RKO (cell line): ENCODE measurements at places on chromosomes 6 and 20.
A peak's percentile ranks its signal among the peaks of the same experiment; 100 is the strongest.

- no peak for DNase-seq
Observed at GRCh38 chr6:149224399-149224798, 93.1 kb upstream of the TAB2 start.

DNA sequence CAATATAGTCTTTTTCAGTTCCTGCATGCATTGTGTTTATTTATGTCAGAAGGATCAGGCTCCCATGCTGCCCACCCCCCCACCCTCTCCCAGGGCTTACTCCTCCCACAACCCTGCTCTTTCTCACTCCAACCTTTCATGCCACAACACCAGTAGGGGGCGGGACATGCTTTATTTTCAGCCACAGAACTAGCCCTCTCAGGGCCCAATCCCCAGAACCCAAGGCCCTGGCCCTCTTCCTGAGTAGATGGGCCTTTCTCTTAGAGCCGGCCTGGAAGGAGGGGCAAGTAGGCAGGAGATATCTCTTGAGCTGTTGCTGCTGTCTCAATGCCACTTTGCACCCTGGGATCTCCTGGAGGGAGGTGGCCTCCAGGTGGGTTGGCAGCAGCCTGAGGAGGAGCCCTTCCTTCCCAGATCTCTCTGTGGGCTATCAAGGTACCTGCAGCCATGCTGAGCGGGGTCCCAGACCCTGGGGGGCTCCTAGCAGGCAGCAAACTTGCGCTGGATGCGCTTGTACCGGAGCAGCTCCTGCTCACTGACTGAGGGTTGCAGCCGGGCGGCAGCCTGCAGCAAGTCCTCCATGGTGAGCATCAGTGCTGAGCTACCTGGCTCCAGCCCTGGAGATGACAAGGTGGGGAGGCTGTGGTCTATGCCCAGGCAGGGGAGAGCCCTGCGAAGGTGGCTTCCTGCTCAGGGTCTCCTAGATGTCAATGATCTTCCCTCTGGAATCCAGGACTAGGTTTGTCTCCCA is 3.5 kb downstream of the GNMT start:
- DNase-seq = no peak

DNA sequence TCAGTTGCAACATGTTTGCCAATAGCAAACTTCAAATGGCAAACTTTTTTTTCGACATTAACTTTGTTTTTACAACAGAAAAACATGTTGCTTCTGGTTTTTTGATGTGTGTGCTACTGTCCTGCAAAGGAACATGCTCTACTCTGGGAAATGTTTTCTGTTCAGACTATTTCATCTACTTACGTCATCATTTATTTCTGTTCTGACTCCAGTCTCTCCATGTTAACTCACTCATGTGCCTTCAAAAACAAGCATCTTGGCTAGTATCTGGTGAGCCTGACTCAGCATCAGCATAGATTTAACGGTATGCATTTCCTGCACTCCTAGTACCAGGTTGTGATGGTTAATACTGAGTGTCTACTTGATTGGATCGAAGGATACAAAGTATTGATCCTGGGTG is 36.1 kb upstream of the MAP7 start:
- DNase-seq = peak; percentile 30

GRCh38 chr20:50709636-50709973 is 18.3 kb upstream of the RIPOR3 start:
- DNase-seq = no peak

GRCh38 chr20:43916881-43917371 is 2.3 kb downstream of the TOX2 start:
- no peak for DNase-seq

GRCh38 chr6:168171673-168172353 is 92.8 kb upstream of the FRMD1 start:
- no peak for DNase-seq

- no peak for DNase-seq
Observed at GRCh38 chr20:8457978-8458377, 325.9 kb downstream of the PLCB1 start.

DNA sequence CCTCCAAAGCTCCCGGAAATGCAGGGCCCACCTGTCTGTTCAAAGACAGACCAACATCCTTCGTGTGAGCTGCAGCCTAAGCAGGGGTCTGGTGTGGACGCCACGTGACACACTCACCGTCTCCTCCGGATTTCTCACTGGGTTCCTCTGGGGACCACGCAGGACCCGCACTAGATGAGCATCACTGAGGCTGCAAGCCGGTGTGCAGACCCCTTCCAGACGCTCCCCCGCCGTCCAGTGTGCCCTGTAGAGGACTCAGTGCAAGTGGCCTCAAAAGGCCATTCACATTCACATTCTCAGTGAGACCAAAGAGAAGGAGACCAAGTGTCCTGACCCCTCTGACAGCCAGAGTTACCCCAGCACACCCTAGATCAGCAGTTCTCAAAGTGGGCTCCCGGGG is 91.2 kb upstream of the QKI start:
- no peak for DNase-seq

DNA sequence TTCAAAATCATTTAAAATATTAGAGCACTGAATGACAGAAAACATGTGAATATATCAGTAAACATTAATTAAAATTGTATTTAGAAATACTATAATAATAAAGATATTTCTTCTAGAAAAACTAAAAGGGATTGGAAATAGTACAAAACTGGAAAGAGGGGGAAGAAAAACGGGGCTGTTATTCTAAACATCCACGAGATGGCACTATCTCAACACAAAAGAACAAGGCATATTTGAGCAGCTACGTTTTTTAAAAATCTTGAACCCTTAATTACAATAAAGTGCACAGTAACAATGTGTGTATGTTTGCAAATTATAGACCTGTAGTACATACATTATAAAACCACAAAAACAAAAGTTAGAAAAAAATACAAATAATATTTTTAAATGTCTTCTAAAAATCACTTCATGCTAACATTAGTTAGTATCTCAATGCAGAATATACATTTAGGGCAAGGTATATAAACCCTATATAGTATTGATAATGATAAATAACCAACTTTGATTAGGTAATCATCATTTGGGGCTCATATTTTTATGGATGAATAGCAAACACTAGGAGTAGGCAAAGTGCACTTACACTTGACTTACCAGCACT is 42.5 kb upstream of the PNISR start:
- DNase-seq = peak; percentile 60

DNA sequence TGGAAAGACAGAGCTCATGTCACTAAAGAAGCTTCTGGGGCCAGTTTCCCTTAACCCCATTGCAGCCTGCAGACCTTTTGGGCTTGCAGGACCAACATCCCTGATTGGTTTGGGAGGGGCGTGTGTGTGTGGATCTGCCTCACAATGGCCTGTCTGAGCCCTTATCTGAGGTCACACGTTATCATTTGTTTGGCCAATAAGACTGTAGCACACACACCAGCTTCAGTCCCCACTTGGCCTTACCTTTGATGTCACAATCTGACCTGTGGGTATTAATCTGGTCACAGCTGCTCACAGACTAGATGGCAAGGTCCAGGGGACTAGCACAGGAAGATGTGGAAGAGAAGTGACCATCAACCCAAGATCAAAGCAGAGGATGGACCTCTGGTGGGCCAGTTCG is at the start of gene SCP2D1:
Gene SCP2D1, plus strand, starts transcription at position 301 of the 400 bp plus-strand sequence. Its CDS starts 33 bp downstream, at position 334.
- no peak for DNase-seq

GRCh38 chr6:57108691-57109090 is 18.7 kb downstream of the ZNF451 start:
- no peak for DNase-seq

GRCh38 chr6:44942201-44942600 is 385.9 kb upstream of the RUNX2 start:
- no peak for DNase-seq

DNA sequence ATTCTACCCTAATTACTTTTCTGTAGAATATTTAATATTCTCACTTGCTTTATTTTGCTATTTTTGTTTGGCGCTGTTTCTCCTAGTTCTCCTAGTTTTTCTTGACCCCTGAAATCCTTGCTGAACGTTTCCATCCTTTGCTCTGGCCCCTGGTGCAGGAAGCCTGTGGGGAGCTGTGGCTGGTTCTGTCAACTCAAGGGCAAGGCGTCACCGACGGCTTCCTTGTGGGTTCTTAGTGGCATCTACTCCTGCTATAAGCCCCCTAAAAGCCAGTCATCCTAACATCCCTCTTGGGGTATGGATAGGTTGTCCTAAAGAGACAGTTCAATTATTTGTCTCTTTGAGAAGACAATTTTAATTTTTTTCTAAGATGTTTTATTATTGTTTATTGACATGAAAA is 36.9 kb upstream of the KIF25 start:
- no peak for DNase-seq

- DNase-seq = peak; percentile 98
Observed at GRCh38 chr6:150068720-150069648, at the start of gene ULBP3. Gene ULBP3 (minus strand): TSS chr6:150069121. CDS start chr6:150069066, 55 bp downstream.

DNA sequence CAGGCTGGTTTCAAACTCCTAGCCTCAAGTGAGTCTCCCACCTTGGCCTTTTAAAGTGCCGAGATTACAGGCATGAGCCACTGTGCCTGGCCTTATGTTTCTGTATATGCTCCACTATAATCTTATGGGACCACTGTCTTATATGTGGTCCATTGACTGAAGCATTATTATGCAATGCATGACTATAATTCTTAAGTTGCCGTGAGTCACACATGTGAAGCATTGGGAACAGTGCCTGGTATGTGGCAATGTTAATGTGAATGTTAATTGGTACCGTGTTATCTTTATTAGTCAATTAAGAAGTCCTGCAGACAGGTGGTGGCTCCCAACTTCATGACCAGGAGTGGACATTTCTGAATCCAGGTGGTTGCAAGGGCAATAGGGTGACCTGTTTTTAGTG is 14.7 kb upstream of the ASXL1 start:
- DNase-seq = peak; percentile 61

DNA sequence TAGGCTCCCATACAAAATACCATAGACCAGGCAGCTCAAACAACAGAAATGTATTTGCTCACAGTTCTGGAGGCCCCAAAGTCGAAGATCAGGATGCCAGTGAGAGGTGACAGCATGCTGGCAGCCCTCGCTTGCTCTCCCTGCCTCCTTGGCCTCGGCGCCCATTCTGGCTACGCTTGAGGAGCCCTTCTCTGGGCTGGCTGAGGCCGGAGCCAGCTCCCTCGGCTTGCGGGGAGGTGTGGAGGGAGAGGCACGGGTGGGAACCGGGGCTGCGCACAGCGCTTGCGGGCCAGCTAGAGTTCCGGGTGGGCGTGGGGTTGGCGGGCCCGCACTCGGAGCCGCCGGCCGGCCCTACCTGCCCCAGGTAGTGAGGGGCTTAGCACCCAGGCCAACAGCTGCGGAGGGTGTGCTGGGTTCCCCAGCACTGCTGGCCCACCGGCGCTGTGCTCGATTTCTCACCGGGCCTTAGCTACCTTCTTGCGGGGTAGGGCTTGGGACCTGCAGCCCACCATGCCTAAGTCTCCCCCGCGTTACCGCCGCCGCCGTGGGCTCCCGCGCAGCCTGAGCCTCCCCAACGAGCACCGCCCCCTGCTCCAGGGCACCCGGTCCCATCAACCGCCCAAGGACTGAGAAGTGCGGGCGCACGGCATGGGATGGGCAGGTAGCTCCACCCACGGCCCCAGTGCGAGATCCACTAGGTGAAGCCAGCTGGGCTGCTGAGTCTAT is 32.6 kb upstream of the SERPINB9 start:
- DNase-seq = no peak

GRCh38 chr20:23628402-23629016 is 9.2 kb downstream of the CST3 start:
- no peak for DNase-seq

DNA sequence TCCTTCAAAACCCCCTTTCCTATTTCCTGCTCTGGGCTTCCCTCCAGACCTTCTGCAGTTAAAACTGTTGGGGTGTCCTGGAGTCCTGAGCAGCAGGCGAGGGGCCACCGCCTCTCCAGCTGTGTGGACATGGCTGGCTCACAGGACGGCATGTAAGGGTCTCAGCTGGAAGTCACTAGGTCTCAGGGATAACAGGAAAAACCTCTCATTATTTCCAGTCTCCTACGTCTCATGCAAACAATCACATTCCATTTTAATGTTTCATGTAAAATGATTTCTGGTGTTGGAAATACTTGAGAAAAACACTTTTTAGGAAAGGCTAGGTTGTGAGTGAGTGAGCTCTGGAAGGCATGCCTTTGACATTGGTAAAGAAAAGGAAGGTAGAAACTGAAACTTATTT is 158.7 kb downstream of the SCML4 start:
- DNase-seq = no peak

- no peak for DNase-seq
Observed at GRCh38 chr6:148212366-148212765, 130.3 kb upstream of the SASH1 start.

DNA sequence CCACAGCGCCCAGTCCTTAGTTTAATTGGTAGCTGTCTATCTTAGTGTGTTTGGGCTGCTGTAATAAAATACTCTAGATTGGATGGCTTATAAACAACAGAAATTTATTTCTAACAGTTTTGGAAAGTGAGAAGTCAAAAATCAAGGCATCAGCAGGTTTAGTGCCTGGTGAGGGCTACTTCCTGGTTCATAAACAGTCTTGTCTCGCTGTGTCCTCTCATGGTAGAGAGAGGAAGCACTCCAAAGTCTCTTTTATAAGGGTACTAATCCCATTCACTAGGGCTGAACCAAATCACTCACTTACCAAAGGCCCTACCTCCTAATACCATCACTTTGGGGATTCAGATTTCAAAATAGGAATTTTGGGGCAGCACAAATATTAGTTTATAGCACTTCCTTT is 336.9 kb upstream of the RSPO3 start:
- DNase-seq = no peak

DNA sequence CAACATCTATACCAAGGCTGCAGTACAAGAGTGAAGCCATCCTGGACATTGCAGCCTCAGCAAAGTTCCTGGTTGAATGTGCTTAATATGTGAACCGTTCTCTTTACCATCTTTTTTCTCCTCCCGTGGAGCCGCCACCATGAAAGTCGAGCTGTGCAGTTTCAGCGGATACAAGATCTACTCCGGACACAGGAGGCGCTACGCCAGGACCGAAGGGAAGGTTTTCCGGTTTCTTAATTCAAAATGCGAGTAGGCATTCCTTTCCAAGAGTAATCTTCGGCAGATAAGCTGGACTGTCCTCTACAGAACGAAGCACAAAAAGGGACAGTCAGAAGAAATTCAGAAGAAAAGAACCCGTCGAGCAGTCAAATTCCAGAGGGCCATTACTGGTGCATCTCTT is 8.4 kb upstream of the LINC00237 start:
- DNase-seq = no peak

DNA sequence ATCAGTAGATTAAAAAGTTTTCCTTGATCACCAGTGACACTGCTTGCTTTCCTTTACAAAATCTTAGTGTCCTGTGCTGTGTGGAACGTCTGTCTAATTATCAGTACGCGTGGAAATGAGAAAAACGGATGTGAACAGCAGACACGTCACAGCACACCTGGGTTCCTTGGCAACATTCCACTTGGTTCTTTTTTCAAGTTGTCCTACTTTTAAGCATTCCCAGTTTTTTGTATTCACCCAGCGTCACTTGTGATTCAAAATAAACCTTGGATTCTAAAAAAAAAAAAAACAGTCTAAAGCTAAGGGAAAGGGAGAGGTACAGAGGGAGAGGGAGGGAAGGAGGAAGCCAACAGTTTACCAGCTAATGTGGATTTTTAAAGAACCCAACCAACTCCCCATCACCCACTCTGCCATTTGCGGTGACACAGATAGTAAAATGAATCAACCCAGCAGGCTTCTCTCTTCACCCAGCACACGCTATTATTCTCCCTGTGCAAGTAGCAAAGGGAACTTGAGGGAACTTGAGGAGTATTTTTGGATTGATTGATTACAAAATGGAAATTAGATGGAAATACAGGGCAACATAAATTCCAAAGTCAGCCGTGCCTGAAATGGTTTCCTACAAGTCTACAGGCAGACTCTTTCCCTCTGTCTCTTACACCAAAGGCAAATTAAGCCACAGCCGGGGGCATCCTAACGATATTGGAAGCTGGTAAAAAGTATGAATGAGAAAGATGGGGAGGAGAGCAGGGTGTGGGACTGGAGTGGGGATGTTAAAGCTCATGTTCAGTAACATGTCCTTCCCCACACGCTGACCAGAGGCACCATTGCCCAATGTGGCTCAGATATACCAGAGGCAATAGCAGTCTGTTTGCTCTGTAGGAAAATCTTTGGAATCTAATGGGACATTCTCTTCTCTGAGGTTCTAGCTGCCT is 129.8 kb downstream of the SASH1 start:
- no peak for DNase-seq
